Dermis microvascular lymphatic vessel endothelial cell (primary cell): ENCODE measurements at places on chromosomes 7 and 10. TPM values are rescaled to one million over a fixed set of nuclear protein-coding genes. Genes with fewer than 3 reads are reported as not detected.

KNDC1 gene
- total RNA-seq = under 0.01 TPM in 1 of 2 replicates, not detected in the other

SPAG6 gene
- total RNA-seq = not detected in 2 replicates

DPYSL4 gene
- total RNA-seq = 5.6 and 5.8 TPM in 2 replicates

BTBD16 gene
- under 0.01 TPM in 1 of 2 replicates, not detected in the other for total RNA-seq

DLD gene
- total RNA-seq = 46.5 and 51.2 TPM in 2 replicates

CYP3A5 gene
- not detected in 2 replicates for total RNA-seq

SPDYE5 gene
- under 0.01 TPM in 1 of 2 replicates, not detected in the other for total RNA-seq

PTTG1IP2 gene
- not detected in 2 replicates for total RNA-seq

FKBP9 gene
- 103 and 158 TPM in 2 replicates for total RNA-seq

AP5Z1 gene
- 17.6 and 33.1 TPM in 2 replicates for total RNA-seq

ZFYVE27 gene
- 10.0 and 17.6 TPM in 2 replicates for total RNA-seq

PIK3AP1 gene
- total RNA-seq = under 0.01 and 0.13 TPM in 2 replicates

COL13A1 gene
- total RNA-seq = 0.76 and 4.7 TPM in 2 replicates

RNLS gene
- total RNA-seq = 0.39 and 1.4 TPM in 2 replicates

H2BK1 gene
- not detected in 2 replicates for total RNA-seq

RNF32 gene
- total RNA-seq = 0.25 and 0.26 TPM in 2 replicates

KDM7A gene
- 6.2 and 11.3 TPM in 2 replicates for total RNA-seq

TLL2 gene
- total RNA-seq = under 0.01 and 0.13 TPM in 2 replicates

C10orf67 gene
- not detected in 2 replicates for total RNA-seq

CDNF gene
- total RNA-seq = 0.26 and 0.38 TPM in 2 replicates

ATOH7 gene
- total RNA-seq = not detected in 2 replicates

ZNF467 gene
- 4.5 and 8.0 TPM in 2 replicates for total RNA-seq

NPSR1 gene
- not detected in 2 replicates for total RNA-seq
